ENCODE measurements at places on chromosomes 1 and 21.

GRCh38 chr1:93095804-93096585 is 16.9 kb downstream of the MTF2 start:
- no peak for DNase-seq

DNA sequence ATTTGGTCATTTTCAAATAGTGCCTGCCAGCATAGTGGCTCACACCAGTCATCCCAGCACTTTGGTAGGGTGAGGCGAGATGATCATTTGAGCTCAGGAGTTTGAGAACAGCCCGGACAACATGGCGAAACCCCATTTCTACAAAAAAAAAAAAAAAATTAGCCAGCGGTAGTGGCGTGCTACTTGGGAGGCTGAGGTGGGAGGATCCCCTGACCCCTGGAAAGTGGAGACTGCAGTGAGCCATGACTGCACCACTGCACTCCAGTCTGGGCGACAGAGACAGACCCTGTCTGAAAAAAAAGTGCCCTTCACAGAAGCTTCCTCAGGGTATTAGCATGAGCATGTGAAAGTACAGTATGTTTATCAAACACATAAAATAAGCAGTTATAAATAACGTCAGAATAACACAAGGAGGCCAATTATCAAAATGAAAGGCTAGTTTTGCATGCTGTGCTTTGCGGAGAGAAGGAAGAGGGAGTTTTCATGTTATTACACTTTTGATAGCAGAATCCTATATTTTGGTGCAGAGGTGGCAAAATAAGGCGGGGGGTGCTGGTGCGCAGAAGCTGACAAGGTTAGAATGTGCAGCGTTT is 781 bp upstream of the METTL13 start:
- DNase-seq, result no peak

DNA sequence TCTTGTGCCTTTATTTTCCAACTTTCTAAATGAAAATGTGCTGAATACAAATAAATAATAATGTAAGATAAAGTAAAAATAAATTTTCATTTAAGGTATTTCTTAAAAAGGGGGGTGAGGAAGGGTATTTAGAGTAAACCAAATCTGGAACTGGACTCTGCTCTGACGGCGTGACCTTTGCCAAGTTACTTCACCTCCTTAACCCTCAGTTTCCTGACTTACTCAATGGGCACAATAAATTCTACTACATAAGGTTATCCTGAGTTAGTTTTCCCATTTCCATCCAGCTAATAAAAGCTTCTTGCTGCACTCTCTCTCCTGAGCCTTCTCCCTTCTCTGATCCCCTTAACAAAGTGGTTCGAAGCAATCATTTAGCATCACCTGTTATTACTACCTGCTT is 93.9 kb downstream of the NID1 start:
- no peak for DNase-seq

DNA sequence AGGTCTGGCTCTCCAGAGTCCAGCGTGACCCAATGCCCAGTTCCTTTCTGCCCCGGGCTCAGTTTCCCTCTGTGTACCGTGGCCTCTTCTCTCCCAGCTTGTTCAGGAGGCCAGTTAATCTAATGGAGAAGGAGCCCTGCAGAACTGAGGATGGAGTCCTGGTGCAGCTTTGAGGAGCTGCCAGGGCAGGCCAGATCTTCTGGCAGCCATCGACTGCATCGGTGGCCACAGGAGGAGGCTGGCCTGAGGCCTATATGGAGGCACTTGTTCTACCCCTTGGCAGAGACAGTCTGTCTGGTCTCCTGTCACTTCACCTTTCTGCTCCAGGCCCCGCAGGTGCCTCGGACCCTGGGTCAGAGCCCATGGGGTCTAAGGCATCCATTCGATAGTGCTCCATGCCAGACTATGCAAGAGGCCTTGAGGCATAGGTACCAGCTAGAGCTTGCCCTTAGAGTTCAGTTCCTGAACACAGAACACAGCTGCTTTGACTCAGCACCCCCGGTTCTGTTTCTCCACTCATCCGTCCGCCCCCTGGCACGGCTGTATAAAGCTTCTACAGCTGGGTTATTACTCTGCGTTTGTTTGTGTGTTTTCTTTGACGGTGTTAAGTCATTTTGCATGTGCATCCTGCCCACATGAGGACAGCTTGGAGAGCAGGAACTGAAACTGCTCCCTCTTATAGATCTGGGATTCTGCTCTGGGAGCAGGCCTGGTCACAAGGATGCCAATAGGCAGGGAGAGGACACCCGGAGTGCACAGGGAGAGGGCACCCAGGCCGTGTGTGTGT is 18.5 kb upstream of the LRRN2 start:
- no peak for DNase-seq

DNA sequence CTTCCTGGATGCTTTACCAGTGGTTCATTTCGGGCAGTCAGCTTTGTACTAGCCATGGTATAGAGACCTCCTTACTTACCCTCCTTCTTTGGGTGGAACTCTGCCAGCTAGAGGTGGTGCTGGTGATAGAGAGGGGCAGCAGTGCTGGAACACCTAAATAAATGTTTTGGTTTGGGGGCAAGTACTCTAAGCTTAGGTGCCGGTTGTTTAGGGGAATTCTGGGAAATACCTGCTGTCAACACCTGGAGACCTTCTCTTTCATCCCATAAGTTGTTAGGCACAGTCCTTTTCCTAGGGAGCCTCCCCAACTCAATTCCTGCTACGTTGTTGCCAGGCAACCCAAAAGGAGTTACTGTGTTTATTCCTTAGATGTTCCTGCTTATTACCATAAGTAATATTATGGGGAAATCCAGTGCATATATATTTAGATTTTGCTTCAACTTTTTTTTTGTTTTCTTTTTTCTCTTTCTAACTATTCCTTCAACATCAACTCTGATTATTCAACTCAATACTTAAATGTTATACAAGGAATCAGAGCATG is 16.9 kb downstream of the SCP2 start:
- DNase-seq, result no peak

DNA sequence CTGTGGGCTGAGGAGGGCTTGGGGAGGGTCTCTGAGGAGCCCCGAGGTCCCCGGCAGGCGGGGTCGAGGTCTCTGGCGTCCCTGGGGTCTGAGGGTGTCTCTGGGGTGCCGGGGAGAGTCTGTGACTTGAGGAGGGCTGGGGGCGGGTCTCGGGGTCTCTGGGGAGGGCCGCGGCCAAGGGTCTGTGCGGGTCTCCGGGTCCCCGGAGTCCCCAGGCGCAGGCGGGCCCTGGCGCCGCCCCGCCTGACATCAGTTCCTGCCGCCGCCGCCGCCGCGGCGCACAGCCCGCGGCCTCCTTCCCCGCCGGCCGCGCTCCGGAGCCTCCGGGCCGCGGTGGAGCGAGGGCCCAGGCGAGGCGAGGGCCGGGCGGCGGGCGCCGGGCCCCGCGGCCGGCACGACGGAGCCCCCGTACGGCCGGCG is at the start of gene PLEKHM2:
TSS of gene PLEKHM2 (plus strand) at position 279 of the 420 bp plus-strand sequence. CDS start 239 bp downstream, outside the sequence.
- no peak for DNase-seq

GRCh38 chr1:60431593-60431992 is 358.0 kb upstream of the C1orf87 start:
- DNase-seq, result no peak

- no peak for DNase-seq
Measured at GRCh38 chr1:32014199-32014947, 705 bp downstream of the KHDRBS1 start.

GRCh38 chr1:156422602-156423091 is 53.6 kb downstream of the RHBG start:
- no peak for DNase-seq

DNA sequence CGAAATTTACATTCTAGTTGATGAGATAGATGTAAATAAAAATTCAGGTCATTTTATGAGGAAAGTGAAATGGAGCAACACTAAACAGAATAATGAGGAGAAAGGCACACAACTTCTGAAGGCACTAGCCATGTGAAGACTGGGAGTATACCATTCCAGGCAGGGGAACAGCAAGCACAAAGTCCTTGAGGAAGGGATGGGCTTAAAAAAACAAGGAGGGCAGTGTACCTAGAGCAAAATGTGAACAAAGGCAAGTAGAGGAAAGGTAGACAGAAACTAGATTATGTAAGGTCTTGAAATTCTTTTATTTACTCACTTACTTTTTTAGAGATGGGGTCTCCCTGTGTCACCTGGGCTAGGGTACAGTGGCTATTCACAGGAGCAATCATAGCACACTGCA is 54.1 kb upstream of the LRIG2 start:
- DNase-seq, result no peak

DNA sequence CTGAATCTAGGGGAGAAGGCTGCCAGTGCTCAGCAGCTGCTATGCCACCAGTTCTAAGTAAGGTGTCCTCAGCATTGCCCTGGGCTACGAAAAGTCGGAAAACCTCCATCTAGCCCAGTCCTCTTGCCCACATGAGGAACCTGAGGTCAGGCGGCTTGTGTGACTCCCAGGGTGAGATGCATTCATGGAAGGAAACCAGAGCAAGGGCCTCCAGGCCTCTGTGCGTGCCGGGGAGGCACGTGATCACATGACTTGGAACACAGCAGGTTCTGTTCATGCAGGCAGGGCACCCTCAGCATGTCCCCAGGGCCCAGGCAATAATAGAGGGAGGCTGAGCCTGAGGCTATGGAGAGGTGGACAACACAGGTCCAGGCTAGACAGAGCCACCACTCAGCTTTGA is 312.5 kb upstream of the DUSP10 start:
- DNase-seq, result no peak

DNA sequence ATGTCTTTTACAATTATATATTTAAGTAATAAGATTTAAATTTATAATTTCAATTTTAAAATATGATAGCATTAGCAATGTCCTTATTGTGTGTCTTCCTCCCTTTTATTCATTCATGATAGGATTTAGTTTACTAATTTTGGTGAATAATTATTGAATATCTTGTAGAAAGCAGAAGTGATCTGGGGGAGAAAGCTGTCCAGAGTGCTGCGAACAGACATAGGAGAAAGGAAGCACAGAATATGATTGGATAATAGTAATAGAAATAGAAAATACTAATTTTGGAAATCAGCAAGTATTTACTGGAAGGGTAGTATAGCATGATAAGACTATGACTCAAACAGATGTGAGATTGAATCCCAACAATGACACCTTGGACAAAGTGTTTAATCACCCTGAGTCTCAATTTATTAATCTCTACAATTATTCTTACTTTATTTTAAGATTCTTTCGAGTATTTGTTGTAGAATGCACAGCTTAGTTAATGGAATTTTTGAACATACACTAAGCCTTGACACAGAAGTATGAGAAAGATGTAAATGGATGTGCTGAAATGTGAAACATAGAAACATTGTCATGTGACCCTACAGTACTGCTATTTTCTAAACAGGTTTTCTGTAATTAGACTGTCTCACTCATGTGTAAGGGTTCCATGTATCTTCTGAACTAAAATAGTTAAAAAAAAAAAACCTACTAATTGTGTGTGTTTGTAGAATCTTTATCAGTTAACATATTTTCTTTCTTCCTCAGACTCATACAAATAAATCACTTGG is 7.9 kb downstream of the SH3GLB1 start:
- no peak for DNase-seq

GRCh38 chr1:204219971-204220616 is 6.3 kb upstream of the GOLT1A start:
- no peak for DNase-seq

- no peak for DNase-seq
Measured at GRCh38 chr1:154809436-154810413, 60.4 kb downstream of the KCNN3 start.

- no peak for DNase-seq
Measured at GRCh38 chr1:9755441-9755995, 68.2 kb downstream of the CLSTN1 start.

GRCh38 chr1:93446837-93447451 is 974 bp upstream of the FNBP1L start:
- no peak for DNase-seq

GRCh38 chr1:63775418-63776127 is 1.8 kb downstream of the ROR1 start:
- no peak for DNase-seq

Data from stimulated activated CD4-positive, alpha-beta T cell treated with anti-CD3 and anti-CD28 coated beads, Interleukin-1b, Interleukin-23, amount 100 ng/mL, for 1 hour (primary cell).